Stimulated activated CD8-positive, alpha-beta memory T cell treated with anti-CD3 and anti-CD28 coated beads, Interleukin-4, amount 100 ng/mL, for 1 hour (primary cell): ENCODE measurements at places on chromosomes 13 and 19.

GRCh38 chr13:94901070-94901469 lies 188.7 kb upstream of the SOX21 start:
- no peak for DNase-seq

DNA sequence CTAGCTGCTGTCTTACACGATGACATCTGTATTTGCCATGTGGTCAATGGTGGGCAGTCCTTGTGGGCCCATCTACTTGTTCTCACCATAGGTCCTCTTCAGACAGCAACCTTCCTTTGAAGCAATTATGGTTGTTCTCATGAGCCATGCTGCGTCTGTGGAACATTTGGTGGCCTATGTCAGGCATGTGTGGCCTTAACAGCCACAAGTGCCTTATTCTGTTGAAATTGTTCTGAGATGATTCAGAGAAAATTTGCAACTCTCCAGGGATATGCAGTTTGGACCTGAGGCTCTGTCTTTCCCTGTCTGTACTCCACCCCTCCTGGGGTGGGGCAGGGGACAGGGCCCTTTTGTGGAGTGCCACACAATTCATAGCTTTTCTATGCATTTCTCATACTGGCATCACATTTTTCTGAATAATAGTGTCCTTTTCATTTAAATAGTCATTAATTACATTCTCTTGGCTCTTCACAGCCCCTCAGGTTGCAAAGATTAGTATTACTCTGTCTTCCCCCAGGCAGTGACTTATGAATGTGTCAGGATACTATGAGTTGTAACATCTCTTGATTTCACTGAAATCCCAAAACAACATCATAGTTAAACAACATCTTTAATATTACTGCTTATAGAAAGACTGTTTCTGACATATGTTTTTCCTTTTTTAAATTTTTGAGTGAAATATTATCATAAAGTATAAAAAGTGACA lies 102.1 kb downstream of the ITGBL1 start:
- no peak for DNase-seq

DNA sequence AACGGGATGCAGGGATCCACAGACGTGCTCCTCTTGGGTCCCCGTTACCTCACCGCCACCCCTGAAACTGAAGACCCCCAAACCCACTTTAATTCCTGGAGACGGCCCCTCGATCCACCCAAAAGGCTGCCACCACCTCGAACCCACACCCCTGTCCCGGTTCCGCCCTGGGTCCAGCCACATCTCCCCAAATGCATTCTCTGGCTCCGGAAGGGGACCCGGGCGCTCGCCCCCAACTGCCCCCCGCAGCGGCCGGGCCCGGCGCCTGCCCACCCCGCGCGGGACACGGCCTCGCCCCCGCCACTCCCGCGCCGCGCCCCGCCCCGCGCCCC lies 219 bp upstream of the FSTL3 start:
- no peak for DNase-seq

DNA sequence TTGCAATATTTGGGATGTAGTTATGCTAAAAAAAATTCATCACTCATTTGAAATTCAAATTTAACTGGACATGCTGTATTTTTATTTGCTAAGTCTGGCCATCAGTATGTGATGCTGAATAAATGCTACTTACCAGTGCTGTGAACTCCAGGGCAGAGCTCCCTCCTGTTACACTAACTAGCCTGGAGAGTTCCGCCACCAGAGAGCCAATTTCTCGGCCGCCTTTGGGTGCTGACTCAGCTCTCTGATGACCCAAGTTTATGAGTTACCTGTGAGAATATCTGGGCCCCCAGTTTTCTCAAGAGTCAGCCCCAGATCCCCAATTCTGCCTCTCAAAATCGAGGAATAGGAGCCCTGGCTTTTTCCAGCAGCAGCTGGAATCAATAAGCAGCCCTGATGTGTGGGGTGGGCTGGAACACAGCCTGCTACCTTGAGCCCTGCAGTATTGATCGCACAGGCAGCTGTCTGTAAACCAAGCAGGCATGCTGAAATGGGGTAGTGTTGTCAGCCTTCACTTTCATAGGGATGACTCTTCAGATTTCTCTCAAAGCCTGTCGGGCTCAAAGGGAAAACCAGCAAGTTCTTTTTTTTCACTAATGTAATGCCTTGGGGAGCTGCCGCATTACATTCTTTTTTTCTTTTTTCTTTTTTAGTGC lies 113.7 kb downstream of the DNAJC15 start:
- no peak for DNase-seq

GRCh38 chr19:991174-991931 lies 7.2 kb downstream of the WDR18 start:
- DNase-seq = no peak

DNA sequence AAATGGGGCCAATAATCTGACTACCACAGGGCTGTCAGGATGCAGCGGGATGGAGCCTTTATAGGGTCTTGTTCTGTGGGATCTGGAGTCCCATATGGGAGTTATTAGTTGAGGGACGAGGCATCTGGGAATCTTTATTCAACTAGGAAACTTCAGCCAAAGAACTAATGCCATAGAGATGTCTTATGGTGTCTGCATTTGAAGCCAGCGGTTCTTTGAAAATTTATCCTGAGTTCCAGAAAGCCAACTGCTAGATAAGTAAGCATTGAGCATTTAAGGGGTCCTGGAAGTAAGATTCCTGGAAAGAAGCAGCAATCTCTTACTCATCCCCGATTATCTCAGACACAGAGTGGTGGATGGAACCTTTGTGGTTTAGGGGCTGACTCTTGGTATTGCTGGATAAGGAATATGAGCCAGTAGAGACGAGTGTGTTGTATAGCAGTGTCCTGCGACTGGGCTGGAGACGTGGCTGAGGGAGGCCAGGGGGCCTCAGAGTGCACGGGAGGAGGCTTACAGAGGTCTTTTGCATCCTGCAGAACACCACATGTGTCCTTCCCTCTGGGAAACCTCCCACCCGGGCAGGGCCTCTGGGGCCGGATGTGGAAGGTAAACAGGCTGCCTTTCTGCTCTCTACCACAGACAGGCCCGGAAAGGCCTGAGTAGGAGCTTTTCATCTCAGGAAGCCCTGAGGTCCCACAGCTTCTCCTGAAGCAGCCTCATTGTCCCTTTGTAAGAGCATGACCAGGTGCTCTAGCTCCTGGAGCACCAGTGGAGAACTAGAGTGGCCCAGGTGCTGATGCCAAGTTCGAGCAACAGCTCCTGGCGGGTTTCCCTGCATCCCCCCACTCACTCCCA lies 28.8 kb downstream of the ACTN4 start:
- no peak for DNase-seq

DNA sequence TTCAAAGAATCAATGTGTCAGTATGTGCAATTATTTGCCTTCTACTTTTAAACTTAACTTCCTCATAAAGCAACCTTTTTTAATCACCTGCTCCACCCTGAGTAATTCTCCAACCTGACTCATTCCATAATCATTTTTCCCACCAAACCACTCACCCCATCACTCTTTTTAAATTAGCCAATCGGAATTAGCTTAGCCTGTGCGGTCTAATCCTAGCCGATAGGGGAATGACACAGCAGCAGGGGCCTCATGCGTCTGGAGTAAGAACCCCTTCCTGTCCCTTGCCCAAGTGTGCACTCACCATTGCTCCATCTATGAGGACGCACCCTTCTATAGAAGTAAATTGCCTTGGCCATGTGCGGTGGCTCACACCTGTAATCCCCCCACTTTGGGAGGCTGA lies 27.4 kb upstream of the ZNF83 start:
- DNase-seq = no peak

GRCh38 chr19:32168606-32169005 lies 176.8 kb upstream of the ZNF507 start:
- DNase-seq = no peak

- DNase-seq = no peak
Observed at GRCh38 chr19:33231511-33231910, 5.9 kb upstream of the SLC7A10 start.
